ENCODE measurements at places on chromosomes 11 and 22. TPM values are rescaled to one million over a fixed set of nuclear protein-coding genes. Genes with fewer than 3 reads are reported as not detected.

NLRP14 gene
- total RNA-seq, result 0.13 TPM

DNA sequence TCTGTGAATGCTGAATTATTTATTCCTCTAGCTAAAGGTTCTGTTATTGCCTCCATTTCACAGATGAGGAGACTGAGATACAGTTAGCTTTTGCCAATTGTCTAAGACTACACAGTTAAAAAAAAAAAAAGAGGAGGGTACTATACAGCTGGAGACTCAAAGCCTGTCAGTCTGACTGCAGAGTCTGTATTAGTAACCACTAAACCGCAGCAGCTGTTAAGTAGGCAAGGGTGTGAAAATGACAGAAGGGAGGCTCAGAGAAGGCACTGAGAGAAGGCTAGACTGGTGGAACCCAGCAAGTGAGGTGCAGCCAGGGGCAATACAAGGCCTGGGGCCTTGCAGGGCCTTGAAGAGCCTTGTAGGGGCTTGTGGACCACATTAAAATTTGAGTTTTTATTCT is 181.2 kb downstream of the CSNK2A3 start:
- peaks cover 3% of the 10 kb centered on the region for H3K27me3 ChIP-seq
- H3K4me3 ChIP-seq, result no peak overlapping the region
- peaks cover 13% of the 10 kb centered on the region for H3K4me1 ChIP-seq
- DNase-seq, result peak; percentile 59
- no peak overlapping the region for H3K27ac ChIP-seq

- no peak overlapping the region for H3K27ac ChIP-seq
- no peak for DNase-seq
- no peaks in the 10 kb centered on the region for H3K4me1 ChIP-seq
- H3K4me3 ChIP-seq, result no peak overlapping the region
- H3K36me3 ChIP-seq, result peaks cover 3% of the 10 kb centered on the region
Observed at GRCh38 chr22:44443641-44444235, 54.3 kb downstream of the RTL6 start.

DNA sequence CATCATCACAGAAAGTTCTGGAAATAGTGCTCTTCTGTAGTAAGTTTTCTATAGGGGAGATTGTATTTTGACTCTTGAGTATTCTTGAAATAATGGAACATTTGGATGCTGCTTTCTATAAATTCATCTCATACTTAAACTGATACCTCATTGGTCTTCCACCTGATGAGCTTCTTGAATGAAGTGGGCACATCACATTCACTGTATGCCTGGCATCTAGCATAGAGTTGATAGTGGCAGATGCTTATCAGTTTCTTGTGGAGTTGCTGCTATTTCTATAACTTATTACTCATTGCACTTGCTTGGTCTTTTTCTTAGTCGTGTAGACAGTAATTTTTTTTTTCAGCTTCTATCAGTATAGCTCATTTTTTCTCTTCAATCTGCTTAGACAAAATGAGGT is 5.4 kb downstream of the ATXN10 start:
- H3K4me1 ChIP-seq, result peaks cover 28% of the 10 kb centered on the region
- DNase-seq, result no peak

DNA sequence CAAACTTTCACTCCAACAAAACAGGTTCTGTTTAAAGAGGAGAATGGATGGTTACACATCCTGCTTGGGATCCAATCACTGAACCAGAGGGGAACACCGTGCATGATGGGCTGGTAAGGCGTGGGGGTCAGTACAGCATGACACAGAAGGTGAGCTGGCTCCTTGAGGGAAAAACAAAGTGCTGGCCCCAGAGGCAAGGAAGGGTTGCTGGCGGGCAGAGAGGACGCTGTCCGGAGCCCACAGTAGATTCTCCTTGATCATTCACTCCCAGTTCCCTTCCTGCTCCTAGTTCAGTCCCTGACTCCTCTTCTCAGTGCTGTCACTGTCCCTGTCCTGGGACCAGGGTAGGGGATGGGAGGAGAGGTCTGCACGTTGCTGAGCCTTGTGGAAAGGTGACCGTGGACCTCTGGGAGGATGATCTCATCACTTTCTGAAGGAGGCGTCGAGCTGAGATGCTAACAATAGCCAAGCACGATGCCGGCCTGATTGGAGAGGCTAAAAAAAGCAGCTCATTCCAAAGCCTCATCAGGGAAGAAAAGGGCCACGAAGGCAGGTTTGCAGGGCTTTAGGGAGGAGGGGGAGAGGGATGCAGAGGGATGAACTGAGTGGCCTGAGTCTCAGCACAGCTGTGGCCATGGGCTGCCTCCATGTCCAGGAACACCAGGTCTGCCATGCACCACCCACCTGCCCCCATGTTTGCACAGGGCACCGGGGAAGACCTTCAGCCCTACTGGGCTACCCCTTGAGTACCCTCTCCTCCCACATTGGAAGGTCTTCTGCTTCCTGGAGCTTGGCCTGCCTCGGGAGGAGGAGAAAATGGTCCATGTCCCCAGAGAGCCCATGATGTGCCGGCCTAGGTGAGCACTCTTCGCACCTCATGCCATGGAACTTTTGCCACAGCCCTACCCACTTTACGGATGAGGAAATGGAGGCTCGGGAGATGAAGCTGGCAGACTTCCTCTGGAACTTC is 72.7 kb upstream of the RTL6 start:
- DNase-seq, result no peak
- peaks cover 16% of the 10 kb centered on the region for H3K27me3 ChIP-seq
- H3K4me3 ChIP-seq, result no peak overlapping the region
- H3K36me3 ChIP-seq, result no peaks in the 10 kb centered on the region
- H3K27ac ChIP-seq, result no peak overlapping the region

GRCh38 chr11:70399681-70400112 is 1.4 kb downstream of the CTTN start:
- H3K27ac ChIP-seq, result no peak overlapping the region
- no peak for DNase-seq
- peaks cover 54% of the 10 kb centered on the region for H3K27me3 ChIP-seq

DNA sequence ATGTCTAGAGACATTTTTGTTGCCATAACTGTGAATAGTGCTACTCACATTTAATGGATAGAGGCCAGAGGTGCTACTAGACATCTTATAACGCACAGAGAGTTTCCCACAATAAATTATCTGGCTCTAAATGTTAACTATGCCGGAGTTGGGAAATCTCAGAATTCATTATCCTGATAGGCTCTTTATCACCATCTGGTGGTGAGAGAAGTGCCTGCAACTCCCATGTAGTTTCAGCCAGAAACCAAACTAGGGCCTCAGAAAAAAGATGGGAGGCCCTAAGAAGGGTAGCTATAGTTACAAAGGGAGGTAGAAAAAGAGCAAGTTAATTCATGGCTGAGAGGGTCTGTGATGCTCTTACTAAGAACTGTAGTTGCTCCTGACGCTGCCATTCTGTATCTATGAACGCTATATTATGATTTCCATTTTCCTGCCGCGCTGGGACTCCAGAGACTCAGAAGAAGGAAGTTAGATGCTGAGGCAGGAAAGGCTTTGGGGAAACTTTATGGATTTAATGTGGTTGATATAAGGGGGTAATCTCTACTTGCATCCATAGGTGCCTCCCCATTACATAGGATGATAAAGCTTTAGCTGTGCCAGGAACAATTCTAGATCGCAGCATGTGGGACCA is 22.9 kb upstream of the MRPL17 start:
- H3K4me1 ChIP-seq, result peaks cover 6% of the 10 kb centered on the region
- peak overlapping the region; percentile 51 for H3K27ac ChIP-seq
- no peaks in the 10 kb centered on the region for H3K27me3 ChIP-seq
